Stimulated activated CD4-positive, alpha-beta T cell treated with anti-CD3 and anti-CD28 coated beads, TNF-alpha, amount 100 ng/mL, for 4 hours (primary cell): ENCODE measurements at places on chromosomes 11 and 22.

DNA sequence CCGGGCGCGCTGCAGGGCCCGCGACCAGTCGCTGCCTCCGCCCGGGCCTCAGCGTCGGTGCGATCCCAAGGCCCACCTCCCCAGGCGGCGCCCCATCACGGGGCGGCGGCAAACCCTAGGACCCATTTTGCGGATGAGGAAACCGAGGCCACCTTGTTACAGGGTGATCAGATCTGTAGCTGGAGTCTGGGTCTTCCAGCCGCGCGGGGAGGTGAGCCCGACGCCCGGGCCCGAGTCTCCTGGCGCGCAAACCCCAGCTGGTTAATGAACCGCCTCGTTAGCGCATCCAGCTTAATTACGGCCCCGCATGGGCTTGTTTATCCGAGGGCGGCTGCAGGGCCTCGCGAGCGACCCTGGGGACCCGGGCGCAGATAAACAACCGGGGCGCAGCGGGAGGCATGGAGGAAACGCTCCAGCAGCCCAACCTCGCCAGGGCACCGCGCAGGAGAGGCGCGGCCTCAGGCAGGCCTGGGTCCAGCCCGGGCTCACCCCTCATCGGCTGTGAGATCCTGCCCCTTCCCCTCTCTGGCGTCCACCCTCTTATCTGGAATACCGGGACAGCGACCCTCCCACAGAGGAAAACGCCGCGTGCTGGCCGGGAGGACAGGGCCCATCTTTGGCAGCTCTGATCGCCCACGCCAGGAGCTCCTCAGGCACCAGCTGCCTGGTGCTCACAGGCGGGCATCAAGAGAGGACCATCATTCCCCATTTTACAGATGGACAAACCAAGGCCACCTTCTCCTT is 14.7 kb downstream of the OTUB1 start:
- no peak for DNase-seq

DNA sequence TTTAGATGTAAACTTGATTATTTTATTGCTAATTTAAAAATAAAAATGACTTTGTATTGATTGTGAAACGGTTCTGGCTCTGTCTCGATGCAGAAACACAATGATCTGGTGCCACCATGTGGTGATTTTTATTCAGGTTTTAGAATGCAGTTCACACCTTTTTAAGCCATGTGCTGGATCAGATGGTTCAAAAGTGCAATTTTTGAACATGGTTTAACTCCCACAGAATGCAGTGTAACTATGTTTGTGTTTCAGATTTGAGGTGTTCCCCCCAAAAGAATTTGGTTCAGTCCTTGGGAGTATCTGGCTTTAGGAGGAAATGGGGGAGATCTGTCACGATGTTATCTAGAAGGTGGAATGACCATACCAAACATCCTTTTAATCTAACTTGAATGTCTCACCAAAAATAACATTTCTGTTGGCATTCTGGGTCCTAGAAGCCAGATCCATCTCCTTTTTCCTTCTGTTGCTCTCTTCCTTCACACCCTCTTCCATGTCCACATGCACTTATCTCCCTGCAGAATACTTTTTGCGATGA is 7.9 kb downstream of the MRPL16 start:
- DNase-seq, result no peak

- DNase-seq, result no peak
These were observed 20.4 kb downstream of the TUB start for GRCh38 chr11:8101421-8101820.

DNA sequence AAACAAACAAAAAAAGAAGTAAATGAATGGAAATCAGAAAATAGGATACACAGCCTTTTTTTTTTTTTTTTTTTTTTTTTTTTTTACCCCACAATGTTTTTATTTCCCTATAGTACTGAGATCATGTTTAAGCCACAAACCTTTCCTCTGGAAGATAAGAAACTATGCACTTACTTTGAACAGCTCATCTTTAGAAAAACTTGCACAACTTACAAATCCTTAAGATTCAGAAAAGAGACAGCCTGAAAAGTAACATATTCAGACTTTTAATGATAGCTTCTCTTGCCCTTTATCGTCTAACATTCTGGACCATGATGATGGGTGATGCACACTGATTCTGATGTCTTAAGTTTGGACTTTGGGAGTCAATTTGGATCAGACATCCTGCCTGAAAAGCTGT is 80.3 kb downstream of the TNRC6B start:
- DNase-seq, result no peak

GRCh38 chr22:41350087-41350486 is 31.7 kb upstream of the TEF start:
- DNase-seq, result no peak

GRCh38 chr11:118640332-118641154 is 33.1 kb downstream of the PHLDB1 start:
- DNase-seq, result no peak

DNA sequence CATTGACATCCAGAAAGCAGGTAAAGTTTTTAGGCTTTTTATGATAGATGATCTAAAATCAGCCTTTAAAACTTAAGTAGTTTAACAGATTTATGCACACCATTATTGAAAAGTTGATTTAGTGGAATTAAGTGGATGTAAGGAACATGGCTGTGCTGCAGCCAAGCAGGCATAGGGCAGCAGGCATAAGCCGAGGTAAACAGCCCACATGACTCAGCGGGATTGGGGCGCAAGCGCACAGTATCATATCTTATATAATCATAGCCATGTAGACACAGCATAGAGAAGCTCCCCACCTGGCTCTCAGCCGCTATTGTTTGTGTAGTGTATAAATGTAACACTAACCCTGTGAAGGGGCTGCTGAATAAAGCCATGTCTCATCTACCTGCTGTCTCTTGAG is 157.5 kb downstream of the WNT11 start:
- DNase-seq, result no peak

DNA sequence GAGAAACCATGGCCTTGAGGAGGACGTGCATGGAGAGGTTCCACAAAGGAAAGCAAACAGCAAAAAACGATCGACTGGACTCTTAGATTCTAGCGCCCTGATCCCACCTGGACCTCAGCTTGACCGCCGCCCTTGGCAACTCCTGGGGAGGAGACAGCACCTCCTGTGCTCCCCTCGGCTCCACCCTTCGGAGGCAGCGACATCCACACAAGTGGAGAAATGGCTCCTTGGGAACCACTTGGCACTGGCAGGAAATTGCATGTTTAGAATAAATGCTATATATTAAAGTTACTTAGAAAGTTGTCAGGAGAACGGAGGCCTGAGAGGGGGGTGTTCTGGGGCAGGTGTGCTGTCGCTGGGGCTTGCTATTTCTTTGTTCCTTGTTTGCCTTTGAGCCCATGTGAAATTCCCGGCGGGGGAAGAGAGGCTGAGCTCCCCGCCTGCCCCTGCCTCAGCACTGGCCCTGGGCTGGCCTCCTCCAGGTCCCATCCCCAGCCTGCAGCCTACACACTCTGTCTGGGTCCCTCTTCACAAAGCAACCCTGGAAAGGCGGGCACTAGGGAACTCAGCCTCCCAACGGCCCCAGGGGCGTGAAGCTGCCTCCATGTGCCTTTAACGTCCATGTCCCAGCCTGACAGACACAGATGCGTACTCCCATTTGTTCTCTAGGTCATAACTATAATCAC is 395.3 kb downstream of the BRD1 start:
- no peak for DNase-seq

GRCh38 chr11:3710485-3711259 is 39.5 kb upstream of the CHRNA10 start:
- no peak for DNase-seq

DNA sequence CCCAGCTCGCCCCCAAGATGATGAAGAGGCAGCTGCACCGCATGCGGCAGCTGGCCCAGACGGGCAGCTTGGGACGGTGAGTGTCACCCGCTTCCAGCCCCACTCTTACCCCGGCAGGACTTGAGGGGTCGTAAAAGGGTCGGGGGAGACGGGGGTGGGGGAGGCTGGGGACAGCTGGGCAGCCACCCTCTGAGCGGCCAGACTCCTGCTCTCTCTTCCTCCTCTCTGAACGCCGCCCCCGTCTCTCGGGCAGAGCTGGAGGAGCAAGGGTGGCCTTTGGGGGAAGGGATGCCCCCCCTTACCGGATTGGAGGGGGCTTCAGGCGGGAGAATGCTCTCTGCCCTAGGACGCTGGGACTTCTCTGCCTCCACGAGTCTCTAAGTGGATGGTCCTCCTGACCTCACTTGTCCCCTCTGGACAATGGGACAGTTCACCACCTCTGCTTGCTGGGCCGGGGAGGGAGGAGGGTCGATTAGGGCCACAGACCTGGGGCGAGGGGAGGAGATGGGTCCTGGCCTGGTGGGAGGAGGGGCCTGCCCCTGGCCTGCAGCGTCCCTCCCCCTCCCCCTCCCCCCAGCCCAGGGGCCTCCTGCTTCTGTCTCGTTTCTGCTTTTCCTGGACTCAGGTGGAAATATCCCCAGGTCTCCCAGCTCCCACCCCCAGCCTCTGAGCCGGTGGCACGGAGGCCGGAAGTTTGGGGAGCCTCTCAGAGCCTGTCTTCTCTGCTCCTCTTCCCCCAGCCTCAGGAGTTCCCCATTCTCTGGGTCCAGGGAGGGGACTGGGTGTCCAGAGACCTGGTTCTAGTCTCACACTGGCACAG is 512 bp downstream of the SH3BP1 start:
- DNase-seq, result no peak

DNA sequence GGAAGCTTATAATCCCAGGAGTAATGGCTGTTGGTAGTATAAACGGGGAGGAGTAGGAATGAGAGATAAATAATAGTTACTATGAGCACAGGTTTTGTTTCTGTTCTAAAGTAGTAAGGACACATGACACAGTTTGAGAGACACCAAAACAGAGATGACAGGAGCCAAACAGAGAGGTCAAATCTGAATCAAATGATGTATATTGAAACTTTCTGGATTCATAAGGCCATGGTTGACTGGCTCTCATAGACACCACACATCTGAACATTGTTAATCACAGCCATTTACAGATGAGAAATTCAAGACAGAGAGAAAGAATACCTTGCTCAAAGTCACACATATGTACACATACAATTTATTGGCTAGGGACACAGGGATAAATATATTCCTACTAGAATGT is 63.4 kb upstream of the UCP3 start:
- DNase-seq, result no peak

DNA sequence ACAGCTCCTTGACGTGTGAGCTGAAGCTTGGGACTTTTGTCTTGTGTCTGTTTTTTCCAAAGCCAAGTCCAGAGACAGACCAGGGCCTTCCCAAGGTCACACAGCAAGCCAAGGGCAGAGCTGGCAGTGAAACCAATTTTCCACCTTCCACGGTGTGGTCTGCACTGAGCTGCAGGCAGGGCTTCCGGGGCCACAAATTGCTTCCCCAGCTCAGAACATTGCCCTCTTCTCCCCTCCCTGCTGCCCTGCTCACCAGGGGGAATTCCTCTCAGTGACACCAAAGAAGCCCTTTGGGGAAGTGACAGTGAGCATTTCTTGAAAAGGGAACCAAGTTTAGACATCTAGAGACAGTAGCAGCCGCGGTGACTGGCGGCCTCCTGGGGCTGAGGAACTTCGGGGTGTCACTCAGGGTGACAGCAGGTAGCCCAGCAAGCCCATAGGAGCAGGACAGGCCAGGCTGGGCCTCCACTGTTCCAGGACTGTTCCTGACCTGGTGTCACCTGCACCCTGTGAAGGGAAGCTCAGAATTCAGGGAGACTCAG is 9.2 kb downstream of the FXYD2 start:
- DNase-seq, result peak; percentile 55

GRCh38 chr11:67627441-67627811 is 2.3 kb downstream of the NUDT8 start:
- DNase-seq, result no peak

DNA sequence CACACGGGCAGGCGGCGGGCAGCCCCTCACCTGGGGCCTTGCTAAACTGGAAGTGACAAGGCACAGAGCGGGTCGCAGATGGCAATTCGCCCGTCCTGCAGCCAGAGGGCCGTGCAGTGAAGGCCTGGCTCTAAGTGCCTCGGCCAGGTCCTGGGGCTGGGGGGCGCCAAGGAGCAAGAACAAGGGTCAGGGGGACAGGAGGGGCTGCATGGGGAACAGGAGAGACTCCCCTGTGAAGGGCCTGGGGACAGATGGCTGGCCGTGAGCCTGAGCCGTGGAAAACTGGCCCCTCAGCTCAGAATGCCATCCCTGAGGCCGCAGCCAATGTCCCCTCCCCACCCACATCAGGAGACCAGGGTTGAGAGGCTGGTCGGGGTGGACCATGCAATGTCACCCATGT is 60.0 kb downstream of the RTL6 start:
- DNase-seq, result no peak
